ENCODE measurements at places on chromosomes 5 and 9. TPM values are rescaled to one million over a fixed set of nuclear protein-coding genes. Genes with fewer than 3 reads are reported as not detected.

- no peaks in the 10 kb centered on the region for H3K4me1 ChIP-seq
- no peak overlapping the region for H3K27ac ChIP-seq
- DNase-seq, result peak; percentile 33
- H3K36me3 ChIP-seq, result no peaks in the 10 kb centered on the region
Observed at GRCh38 chr5:108681079-108681921, 66.4 kb upstream of the FER start.

GRCh38 chr5:112686675-112687074 is 51.0 kb upstream of the APC start:
- H3K4me3 ChIP-seq, result no peak overlapping the region
- no peak for DNase-seq
- H3K27me3 ChIP-seq, result peaks cover 4% of the 10 kb centered on the region
- no peaks in the 10 kb centered on the region for H3K36me3 ChIP-seq
- H3K4me1 ChIP-seq, result no peaks in the 10 kb centered on the region
- no peak overlapping the region for H3K27ac ChIP-seq

GRCh38 chr9:12183321-12183720 is 509.9 kb upstream of the TYRP1 start:
- H3K4me1 ChIP-seq, result no peaks in the 10 kb centered on the region
- no peak for DNase-seq
- no peak overlapping the region for H3K27ac ChIP-seq
- no peaks in the 10 kb centered on the region for H3K27me3 ChIP-seq
- no peaks in the 10 kb centered on the region for H3K36me3 ChIP-seq

- no peaks in the 10 kb centered on the region for H3K4me1 ChIP-seq
Observed at GRCh38 chr5:123344816-123345426, 78.3 kb downstream of the CEP120 start.

- no peaks in the 10 kb centered on the region for H3K4me1 ChIP-seq
- no peak for DNase-seq
- no peaks in the 10 kb centered on the region for H3K27me3 ChIP-seq
- no peak overlapping the region for H3K4me3 ChIP-seq
Observed at GRCh38 chr5:132183723-132184122, 43.9 kb downstream of the P4HA2 start.

GRCh38 chr5:107955321-107955720 is 284.6 kb upstream of the EFNA5 start:
- no peaks in the 10 kb centered on the region for H3K36me3 ChIP-seq
- H3K4me1 ChIP-seq, result peaks cover 14% of the 10 kb centered on the region
- no peak for DNase-seq
- H3K27me3 ChIP-seq, result no peaks in the 10 kb centered on the region
- no peak overlapping the region for H3K4me3 ChIP-seq

DNA sequence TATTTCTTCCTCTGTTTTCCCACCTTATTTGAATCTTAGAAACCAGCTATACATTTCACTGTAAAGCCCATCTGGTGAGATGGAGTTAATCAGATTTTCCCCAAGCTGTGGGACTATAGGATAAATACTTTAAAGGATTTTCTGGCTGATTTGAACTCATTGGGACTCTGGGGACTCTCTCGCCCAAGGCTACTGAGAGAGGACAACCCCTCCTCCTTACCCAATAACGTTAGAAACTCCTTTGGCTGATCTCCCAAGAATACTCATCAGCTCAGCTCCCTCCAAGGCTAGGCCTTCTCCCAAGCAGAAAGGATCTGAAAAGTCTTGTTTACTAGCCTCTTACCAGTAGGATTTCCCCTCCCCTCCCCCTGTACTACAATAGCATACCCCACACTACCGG is 1.5 kb upstream of the GLRA1 start:
- peaks cover 10% of the 10 kb centered on the region for H3K27me3 ChIP-seq
- no peaks in the 10 kb centered on the region for H3K36me3 ChIP-seq
- DNase-seq, result no peak

DNA sequence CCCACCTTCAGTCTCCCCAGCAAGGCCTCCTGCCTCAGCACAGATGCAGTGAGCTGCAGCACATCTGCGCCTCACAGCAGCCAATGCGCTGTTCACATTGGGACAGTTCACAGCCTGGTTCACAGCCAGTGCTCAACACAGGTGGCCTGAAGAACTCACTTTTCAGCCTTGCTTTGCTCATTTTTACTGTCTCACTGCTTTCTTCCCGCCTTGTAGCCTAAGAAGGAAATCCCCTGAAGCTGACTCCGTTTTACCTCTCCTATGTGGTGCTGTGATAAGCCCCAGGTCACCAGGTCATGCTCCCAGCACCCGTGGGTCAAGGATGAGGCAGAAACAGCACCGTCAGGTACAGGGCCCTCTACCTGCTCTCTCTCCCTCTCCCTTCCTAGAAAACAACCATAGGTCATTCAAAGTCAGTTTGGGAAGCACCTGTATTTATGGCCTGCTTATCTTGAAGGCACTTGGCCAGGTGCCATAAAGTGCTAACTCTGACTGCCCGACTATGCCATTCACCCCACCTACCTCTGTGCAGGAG is 1.1 kb downstream of the GCNT4 start:
- no peaks in the 10 kb centered on the region for H3K27me3 ChIP-seq
- H3K36me3 ChIP-seq, result peaks cover 10% of the 10 kb centered on the region
- H3K27ac ChIP-seq, result peak overlapping the region; percentile 99
- peaks cover 43% of the 10 kb centered on the region for H3K4me1 ChIP-seq
- peak overlapping the region; percentile 97 for H3K4me3 ChIP-seq

- peak overlapping the region; percentile 40 for H3K4me3 ChIP-seq
- no peaks in the 10 kb centered on the region for H3K36me3 ChIP-seq
- H3K27me3 ChIP-seq, result peaks cover 35% of the 10 kb centered on the region
Observed at GRCh38 chr5:132819468-132819867, 6.4 kb downstream of the SOWAHA start.

GRCh38 chr5:10590226-10590999 is 26.5 kb downstream of the ANKRD33B start:
- DNase-seq, result no peak
- peaks cover 3% of the 10 kb centered on the region for H3K4me1 ChIP-seq
- no peaks in the 10 kb centered on the region for H3K36me3 ChIP-seq
- no peak overlapping the region for H3K4me3 ChIP-seq
- H3K27ac ChIP-seq, result no peak overlapping the region
- H3K27me3 ChIP-seq, result no peaks in the 10 kb centered on the region

- H3K4me3 ChIP-seq, result no peak overlapping the region
- H3K27me3 ChIP-seq, result no peaks in the 10 kb centered on the region
- no peak overlapping the region for H3K27ac ChIP-seq
- H3K4me1 ChIP-seq, result no peaks in the 10 kb centered on the region
Observed at GRCh38 chr5:167020418-167020817, 1271.0 kb upstream of the WWC1 start.

Gene SPINK4
- polyA plus RNA-seq, result 2.1 TPM

Gene NDUFAF2
- 44.9 TPM for polyA plus RNA-seq

Gene GABRB2
- 0.09 TPM for polyA plus RNA-seq

Gene SUB1
- 355 TPM for polyA plus RNA-seq

Data from thymus (tissue), 14 donors.